Activated CD4-positive, alpha-beta T cell treated with anti-CD3 and anti-CD28 coated beads for 36 hours (primary cell): ENCODE measurements at places on chromosomes 4 and X. TPM values are rescaled to one million over a fixed set of nuclear protein-coding genes. Genes with fewer than 3 reads are reported as not detected.
A peak's percentile ranks its signal among the peaks of the same experiment; 100 is the strongest.

GRCh38 chr4:21733894-21734630 is 214.5 kb downstream of the KCNIP4 start:
- no peak for DNase-seq

DNA sequence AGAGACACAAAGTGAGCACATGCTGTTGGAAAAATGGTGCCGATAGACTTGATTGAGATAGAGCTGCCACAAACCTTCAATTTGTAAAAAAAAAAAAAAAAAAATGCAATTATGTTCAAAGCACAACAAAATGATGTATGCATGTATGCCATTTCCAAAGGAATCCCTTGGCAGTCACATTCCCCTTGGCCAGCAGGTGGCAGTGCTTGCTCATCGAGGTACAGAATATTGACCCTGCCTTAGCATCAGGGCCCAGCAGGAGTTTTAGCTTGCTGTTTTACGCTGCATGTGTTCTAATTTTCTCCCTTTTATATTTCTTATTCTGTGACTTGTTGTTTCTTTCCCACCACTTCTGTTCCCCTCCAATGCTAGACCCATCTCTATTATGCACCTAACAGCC is 34.5 kb upstream of the CYBB start:
- DNase-seq = peak; percentile 84

- peak; percentile 30 for DNase-seq
Observed at GRCh38 chr4:83771113-83771705, 235.3 kb downstream of the GPAT3 start.

GRCh38 chrX:72735561-72735960 is 21.5 kb upstream of the PHKA1 start:
- no peak for DNase-seq

DNA sequence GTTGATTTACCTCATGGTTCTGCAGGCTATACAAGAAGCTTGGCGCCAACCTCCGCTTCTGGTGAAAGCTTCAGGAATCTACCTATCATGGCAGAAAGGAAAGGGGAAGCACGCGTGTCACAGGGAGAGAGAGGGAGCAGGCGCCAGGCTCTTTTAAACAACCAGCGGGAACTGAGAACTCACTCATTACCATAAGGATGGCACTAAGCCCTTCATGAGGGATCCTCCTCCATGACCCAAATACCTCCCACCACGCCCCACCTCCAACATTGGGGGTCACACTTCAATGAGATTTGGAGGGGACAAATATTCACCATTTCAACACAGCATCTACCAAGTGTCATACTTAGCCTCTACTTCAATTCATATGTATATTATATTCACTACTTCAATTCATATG is 18.8 kb upstream of the TBC1D8B start:
- no peak for DNase-seq

- no peak for DNase-seq
Observed at GRCh38 chr4:73902817-73903547, 33.8 kb downstream of the CXCL1 start.

GRCh38 chrX:71053217-71053621 is 14.9 kb downstream of the SNX12 start:
- DNase-seq = peak; percentile 45

- DNase-seq = no peak
Observed at GRCh38 chr4:9599266-9599665, 155.1 kb downstream of the DEFB131A start.

GRCh38 chr4:67565284-67565683 is 6.8 kb downstream of the STAP1 start:
- no peak for DNase-seq

DNA sequence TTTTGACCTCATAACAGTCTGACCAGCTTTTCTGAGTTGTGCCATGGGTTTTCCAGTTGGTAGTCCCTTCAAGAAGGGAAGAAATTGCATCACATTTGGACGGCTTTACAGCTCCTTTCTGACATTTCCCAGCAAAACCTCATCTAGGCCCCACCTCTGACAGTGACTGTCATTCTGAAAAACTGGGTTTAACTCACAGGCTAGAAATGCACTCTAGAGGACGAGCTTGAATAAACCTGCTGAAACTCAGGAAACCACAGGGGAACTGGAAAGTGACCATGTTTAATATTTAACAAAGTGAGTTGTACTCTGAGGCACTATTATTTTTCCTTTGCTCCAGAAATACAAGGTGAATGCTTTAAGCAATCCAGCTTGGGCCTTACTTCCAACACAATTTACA is 434.3 kb upstream of the RASGEF1B start:
- DNase-seq = no peak

- no peak for DNase-seq
Observed at GRCh38 chr4:120630427-120630826, 292.1 kb downstream of the PRDM5 start.

DNA sequence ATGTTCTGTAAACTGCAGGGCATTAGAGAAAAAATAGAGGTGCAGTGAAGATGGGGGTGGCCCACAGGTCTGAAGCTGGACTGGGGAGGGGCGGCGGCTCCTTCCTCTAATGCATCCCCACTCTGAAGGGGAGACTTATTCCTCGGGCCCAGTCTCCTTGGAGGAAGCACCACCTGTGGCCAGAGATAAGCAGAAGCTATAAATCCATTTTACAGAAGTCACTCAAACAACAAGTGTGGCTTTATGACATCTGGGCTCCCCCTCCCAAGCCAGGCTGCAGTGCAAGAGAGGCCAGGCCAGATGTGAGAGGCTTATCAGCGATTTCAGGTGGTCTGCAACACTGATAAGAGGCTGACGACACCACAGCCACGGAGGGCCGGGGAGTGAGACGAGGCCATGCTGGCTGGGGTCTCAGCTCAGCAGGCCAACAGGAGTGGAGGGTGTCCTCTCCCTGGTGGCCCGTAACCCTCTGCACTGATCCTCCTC is 15.8 kb downstream of the CYTL1 start:
- DNase-seq = no peak

DNA sequence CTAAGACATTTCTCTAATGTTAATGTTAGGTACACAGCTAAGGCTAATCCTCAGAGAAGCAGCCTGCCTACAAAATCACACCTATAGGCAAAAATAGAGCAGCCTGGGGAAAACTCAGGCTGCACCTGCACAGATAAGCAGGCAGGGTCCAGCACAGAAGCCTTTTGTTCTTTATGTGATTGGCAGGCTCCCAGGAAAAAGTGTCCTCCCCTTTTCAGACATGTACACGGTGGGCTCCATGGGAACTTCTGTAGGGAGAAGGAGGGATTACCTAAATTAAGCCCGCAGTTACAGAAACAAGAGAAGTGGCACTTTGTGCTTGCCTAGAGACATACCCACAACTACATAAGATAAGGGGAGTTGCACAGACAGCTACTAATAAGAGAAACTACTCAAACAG is 4.0 kb upstream of the HSPA4L start:
- no peak for DNase-seq

- DNase-seq = no peak
Observed at GRCh38 chr4:132691668-132692067, 457.4 kb upstream of the PCDH10 start.

DNA sequence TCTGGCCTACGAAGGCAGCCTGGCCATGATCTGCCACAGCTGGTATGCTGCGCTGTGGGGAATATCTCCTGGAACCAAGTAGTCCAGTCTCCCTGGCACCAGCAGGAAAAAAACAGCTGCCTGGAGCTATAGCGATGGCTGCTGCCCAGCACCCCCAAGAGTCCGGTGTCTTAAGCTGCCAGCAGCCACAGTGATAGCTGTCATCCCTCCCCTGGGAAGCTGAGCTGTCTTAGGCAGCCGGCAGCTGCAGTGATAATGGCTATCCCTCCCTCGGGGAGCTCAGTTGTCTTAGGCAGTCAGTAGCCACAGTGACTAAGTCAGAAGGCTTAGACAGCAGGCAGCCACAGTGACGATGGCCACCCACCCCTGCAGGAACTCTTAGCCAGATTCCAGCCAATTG is 205.1 kb downstream of the STPG2 start:
- DNase-seq = no peak

- DNase-seq = peak; percentile 41
Observed at GRCh38 chr4:56129431-56129861, 180.7 kb downstream of the CEP135 start.

GRCh38 chr4:186104890-186105646 is 564 bp downstream of the FAM149A start:
- DNase-seq = peak; percentile 20

DNA sequence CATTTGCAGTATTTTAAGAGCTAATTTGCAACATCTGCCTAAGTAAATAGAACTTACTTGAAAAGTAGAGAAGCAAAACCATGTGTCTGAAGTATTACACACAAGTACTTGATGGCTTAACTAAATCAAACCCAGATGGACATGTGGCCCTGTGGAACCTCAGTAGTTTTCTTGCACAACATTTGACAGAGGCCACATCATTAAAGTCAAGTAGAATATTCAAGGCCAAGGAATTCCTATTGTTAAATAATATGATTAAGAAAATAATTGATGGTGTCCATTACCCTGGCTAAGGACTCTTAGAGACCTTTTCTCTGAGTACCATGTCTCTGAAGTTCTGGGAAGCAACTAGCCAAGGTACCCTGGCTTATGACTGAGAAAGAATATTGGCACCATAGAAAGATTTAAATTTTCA is 135.4 kb upstream of the OTUD4 start:
- no peak for DNase-seq

- no peak for DNase-seq
Observed at GRCh38 chrX:103362474-103362873, 6.2 kb downstream of the TCEAL9 start.

- no peak for DNase-seq
Observed at GRCh38 chr4:189143263-189143952, 797.3 kb upstream of the FRG1 start.

GRCh38 chrX:120316587-120317283 is 5.5 kb upstream of the TMEM255A start:
- DNase-seq = no peak

DNA sequence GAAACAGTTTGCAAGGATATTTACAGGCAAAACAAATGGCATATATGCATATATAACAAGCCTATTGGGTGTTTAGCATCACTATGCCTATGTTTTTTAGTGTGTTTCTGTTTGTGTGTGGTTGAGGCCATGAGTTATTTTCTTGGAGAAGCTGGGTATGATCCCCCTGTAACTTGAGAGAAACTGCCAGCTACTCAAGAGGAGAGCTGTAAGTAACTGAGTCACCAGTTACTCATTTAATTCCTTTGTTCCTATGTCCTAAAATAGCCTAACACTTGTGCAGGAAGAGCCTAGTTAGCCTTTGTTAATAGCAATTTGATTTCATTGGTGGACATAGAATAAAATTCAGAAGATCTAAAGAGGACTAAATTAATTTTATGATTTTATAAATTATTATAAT is 79.1 kb downstream of the PWWP3B start:
- no peak for DNase-seq

The CLDN22 gene
- total RNA-seq = not detected

The MYOZ2 gene
- total RNA-seq = not detected

The PCYT1B gene
- 0.44 TPM for total RNA-seq

The CXCL9 gene
- 0.33 TPM for total RNA-seq

The USP9X gene
- total RNA-seq = 53.9 TPM

The BEND4 gene
- 0.62 TPM for total RNA-seq

The RAB39B gene
- 16.4 TPM for total RNA-seq

The SCML2 gene
- 3.1 TPM for total RNA-seq

The CYSLTR1 gene
- 3.1 TPM for total RNA-seq

The TLL1 gene
- not detected for total RNA-seq
